Omental fat pad (tissue), 4 donors: ENCODE measurements at places on chromosomes 3 and 15. TPM values are rescaled to one million over a fixed set of nuclear protein-coding genes. Genes with fewer than 3 reads are reported as not detected.

Gene CLDN18
- total RNA-seq = not detected

Gene FBLN2
- 187 TPM for total RNA-seq

Gene MST1R
- 5.9 TPM for total RNA-seq

Gene APH1B
- total RNA-seq = 15.9 TPM

DNA sequence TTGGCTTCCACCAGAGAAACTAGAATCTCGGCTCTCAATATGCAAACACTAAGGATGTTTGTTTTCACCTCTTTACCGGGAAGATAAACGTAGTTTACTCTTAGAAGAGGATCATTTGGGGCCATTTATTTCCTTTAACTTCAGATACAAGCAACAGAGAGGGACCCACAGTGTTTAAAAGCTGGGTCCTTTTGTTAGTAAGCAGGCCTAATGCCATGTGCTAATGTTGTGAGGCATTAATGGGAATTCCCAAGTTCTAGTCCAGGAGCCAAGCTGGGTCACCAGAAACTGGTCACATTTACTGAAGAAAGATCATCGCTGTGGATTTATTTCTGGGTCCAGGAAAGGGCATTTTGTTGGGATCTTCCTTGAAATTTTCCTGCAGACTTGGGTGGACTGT, 78.1 kb upstream of the ADAMTS9 start:
- no peak for DNase-seq

- DNase-seq = no peak
Measured at GRCh38 chr3:194255252-194256039, 95.7 kb downstream of the CPN2 start.

GRCh38 chr3:51669241-51670052, 1.6 kb upstream of the TEX264 start:
- DNase-seq = peak; percentile 95

DNA sequence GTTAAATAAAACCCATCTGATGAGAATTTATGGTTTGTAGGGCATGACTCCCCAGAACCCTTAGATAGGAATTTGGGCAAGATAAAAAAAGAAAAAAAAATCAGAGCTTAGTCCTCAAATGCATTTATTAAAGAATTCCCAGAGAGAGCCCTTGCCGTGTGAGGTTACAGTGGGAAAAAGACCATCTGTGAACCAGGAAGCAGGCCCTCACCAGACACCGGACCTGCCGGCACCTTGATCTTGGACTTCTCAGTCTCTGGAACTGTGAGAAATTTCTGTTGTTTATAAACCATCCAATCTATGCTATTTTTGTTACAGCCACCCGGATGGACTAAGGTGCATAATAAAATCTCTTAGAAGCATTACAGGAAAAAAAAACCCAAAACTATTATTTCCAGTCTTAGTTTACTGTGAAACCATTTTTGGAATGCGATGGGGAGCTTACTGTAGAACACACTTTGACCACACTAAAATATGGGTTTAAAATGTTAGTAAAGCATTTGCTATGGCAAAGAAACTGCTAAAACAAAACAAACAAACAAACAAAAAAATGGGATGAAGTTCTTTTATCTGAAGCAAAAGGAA, 72.2 kb downstream of the LEKR1 start:
- DNase-seq = no peak

DNA sequence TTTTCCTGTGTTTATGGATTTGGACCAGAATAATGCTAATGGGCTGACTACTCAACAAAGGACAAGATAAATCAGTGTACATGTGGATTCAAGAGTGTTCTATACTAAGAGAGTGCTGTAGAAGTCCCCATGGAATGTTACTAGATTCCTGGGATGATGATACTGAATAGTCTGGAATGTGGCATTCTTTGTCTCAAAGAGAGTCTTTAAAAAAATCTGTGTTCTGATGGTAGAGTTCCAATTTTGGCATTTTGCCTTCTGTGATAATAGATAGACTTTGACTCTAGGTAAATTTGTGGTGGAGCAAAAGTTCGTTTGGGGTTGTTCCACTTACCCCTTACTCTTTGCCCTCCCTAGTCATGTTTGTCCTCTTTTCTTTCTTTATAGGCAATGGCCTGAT, 43.7 kb downstream of the NMD3 start:
- DNase-seq = no peak

DNA sequence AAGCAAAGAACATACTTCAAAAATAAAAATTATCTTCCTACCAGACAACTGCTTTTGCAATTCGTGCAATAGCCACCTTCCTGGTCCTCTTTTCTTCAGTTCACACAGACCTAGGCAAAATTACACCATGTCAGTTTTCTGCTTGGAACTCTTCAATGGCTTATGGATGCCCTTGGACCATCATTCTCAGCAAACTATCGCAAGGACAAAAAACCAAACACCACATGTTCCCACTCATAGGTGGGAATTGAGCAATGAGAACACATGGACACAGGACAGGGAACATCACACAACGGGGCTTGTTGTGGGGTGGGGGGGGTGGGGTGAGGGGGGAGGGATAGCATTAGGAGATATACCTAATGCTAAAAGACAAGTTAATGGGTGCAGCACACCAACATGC, 29.2 kb upstream of the PLSCR5 start:
- DNase-seq = no peak

DNA sequence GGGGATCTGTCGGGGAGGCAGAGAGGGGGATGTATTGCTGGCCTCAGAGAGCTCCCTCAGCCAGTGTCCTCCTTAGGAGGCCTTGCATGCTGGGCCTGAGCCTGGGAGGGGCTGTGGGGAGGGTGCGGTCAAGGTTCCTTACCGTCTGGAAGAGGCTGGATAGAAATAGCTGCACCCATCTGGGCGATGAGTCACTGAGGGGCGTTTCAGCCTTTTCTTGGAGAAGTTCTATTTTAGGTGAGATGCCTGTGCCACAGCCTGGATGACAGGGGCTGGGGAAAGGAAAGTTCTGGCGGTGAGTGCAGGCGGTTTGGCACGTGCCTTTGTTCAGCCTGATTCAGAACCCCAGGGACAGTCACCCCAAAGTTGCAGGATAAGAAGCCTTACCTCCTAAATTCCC, 35.7 kb upstream of the APEH start:
- DNase-seq = no peak

DNA sequence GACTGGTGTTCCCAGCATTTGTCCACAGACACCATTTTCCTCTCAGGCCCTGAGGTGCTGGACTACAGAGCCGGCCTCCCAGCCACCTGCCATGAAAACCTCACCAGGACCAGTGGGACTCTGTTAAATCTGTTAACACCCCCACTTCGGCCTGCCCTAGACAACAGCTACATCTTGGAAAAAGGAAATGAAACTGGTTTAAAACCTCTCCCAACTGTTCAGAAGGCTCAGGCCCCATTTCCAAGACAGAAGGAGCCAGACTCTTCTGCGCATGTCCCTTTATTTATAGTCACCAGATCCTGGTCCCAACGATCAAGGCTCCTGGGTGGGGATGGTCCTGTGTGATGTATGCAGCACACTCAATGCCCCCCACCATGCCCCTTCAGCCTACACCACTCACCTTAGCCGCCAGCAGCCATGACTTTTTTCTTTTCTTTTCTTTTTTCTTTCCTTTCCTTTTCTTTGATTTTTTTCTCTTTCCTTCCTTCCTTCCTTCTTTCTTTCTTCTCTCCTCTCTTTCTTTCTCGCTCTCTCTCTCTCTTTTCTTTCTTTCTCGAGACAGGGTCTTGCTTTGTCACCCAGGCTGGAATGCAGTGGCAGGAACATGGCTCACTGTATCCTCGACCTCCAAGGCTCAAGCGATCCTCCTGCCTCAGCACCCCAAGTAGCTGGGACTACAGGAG, 25.5 kb upstream of the FLNB start:
- no peak for DNase-seq

DNA sequence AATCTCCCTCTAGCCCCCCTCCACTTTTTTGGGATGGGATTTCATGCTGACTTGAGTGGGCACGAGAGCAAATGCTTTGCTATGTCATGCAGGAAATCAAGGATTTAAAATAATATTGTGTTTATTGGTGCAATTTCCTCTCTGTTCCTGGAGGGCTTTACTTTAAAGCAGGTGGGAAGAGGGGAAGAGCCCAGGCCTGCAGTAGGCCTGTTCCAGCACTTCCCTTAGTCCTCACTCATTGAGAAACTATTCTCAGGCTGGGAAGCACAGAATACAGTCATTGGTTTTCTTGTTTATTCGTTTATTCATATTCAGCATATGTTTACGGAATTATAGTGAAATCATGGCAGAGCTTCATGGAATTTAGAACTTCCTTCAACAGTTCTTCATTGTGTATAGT, 41.7 kb upstream of the SPSB4 start:
- DNase-seq = no peak

DNA sequence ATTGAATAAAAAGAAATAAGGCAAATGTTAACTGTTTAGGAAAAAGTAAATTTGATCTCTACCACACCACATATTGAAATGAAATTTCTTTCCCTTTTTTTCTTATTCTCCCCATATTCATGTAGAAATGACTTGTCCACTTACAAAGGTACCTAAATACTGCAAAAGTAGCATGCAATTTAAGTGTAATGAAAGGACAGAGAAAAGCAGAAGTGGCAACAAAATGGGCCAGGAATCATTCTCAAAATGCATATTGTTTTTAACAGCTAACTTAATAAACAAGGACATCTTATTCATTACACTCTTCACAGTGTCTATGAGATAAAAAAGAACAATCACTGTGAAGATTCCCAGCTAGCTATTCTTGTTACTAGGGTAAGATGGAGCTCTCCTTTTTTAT, 40.6 kb upstream of the FGF7 start:
- DNase-seq = no peak

DNA sequence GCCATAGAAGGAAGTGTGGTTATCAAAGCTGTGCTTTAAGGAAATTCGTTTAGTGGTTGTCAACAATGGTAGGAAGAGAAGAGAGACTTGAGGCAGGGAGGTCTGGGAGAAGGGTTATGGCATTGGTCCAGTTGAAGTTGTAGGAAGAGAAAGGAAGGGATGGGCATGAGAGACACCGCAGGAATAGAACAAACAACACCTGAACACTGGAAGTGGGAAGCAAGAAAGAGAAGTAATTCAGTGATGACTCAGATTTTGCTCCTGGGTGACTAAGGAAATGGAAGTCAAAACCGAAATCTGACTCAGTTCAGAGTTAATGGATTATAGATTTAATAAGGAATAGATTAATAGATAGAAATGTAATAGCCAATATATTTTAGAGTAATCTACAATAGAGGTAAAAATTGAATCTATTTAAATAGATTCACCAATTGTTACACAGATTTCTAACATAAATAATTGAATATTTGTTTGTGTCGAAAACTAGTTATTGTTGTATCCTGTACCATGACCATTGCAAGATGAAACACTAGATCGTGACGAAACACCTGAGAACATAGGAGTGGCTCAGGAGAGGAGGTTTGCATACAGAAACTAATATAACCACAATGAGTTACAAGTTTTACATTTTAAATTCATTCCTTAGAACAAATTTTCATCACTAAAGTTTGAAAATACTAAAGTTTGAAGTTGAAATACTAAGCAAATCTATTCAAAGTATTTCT, 36.0 kb downstream of the THBS1 start:
- DNase-seq = no peak

DNA sequence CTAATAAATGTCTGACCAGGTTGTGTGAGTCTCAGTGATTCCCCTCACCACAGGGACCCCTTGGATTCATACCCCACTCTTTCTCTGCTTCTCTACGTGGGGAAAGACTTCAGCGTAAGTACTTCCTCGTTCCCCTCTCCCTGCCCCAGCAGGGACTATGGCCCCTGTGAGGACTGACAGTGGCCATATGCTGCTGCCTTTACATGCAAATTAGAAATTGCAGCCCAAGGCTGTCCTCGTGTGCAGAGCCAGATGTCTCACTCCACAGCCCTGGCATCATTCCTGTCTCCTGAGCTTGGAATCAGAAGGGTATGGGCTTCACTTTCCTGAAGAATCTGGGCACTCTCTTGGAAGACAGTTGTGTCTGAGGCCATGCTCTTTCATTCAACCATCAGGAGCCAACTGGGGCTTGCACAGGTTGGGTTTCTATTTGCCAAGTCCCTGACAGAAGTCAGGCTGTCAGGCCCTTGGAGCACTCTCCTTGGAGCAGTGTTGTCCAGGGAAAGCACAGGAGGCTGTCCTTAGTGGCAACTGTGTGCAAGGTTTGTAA, 30.5 kb upstream of the IQCF2 start:
- no peak for DNase-seq

DNA sequence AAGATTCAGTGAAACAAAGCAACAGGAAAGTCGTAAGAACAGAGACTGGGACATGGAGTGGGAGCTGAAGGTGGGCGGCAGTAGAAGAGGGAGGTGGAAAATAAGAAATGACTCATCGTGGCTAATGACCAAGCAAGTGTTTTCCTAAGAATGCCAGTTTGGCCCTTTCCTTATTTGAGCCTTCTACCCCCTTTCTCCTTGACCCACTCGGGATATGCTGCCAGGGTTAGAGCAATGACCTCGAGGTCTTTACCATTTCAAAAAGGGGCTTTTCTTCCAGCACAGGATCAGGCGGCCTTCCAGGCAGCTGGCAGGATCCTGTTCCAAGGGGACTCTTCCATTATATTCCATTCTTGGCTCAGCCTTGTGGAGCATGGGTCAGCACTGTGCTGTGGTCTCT, 241.1 kb downstream of the RYR3 start:
- DNase-seq = no peak

- DNase-seq = no peak
Measured at GRCh38 chr15:51094606-51095569, at the start of gene TNFAIP8L3. TNFAIP8L3 (minus strand) TSS chr15:51094906; CDS start chr15:51094595, 311 bp downstream.

GRCh38 chr3:162134571-162134970, 638.0 kb downstream of the OTOL1 start:
- no peak for DNase-seq

DNA sequence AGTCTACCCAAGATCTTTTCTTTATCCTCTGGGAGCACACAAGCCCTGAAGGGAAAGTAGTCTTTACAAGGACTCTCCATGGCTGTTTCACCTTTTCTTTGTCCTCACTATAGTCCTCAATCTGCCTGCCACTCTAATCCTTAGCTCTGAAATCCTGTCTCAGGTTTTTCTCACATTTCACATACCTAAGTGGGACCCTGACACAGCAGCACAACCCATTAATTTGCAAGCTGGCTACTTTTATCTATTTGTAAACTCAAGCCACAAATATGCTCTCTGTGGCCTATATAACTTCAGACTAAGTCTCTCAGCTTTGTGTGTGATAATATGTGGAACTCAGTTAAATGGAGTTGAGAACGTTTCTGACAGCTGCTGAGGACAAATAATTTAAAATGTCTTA, 19.8 kb downstream of the SIN3A start:
- no peak for DNase-seq

DNA sequence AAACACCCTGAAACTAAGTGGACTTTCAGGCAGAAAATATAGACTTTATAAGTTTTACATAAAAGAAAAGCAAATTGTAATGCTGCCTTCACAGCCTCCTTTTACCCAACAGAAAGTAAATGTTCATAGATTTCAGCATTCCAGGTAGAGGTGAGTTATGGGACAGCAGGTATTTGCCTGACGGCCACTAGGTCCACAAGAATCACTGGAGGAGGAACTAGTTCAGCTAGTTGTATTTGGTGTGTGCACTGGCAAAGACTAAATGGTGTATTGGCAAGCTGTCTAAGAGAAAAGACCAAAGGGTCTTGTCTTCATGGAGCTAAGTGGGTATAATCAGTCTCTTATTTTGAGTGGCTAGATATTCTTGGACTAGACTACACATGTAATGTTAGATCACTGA, 34.2 kb downstream of the ZNF654 start:
- DNase-seq = no peak
